ENCODE measurements at places on chromosomes 1 and 21.

- DNase-seq = no peak
Measured at GRCh38 chr1:166237675-166238074, 70.9 kb upstream of the FAM78B start.

DNA sequence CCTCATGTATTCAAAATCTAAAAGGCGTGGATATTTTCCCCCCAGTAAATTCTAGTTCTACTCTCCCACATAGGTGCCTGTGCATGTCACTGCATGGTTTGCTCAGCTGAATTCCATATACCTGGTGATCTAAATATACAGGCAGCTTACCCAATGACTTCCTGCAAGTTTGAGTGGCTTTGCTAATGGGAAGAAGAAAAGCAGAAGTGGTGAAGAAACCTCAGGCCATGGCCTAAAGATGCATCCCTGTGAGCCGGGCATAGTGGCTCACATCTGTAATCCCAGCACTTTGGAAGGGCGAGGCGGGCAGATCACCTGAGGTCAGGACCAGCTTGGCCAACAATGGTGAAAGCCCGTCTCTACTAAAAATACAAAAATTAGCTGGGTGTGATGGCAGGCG lies 11.5 kb downstream of the SLC44A3 start:
- DNase-seq = no peak

DNA sequence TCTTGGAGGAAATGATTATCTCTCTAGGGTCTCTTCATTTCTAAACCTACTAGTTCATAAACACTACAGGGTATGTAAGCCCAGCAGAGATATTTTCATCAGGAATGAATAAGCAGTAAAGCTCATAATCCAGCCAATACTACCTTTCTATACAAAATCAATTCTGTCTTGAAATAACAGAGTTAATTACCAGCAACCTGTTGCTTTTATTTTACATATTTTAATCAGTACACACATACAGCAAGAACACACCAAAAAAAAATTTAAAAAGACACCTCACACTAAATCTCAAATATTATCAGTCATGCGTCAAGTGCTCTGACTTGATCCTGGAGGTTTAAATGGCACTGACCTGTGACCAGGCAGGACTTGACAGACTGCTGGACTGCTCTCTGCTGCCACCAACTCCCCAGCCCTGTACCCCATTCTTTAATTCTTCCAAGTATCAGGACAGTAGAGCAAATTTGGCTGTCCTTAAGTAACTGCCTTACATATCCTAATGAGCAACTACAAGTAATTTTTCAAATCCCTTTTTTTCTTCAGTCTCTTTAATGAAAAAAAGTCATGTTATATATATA lies 98.5 kb downstream of the CDC42BPA start:
- no peak for DNase-seq

- no peak for DNase-seq
Measured at GRCh38 chr1:102546251-102546650, 549.5 kb upstream of the OLFM3 start.

DNA sequence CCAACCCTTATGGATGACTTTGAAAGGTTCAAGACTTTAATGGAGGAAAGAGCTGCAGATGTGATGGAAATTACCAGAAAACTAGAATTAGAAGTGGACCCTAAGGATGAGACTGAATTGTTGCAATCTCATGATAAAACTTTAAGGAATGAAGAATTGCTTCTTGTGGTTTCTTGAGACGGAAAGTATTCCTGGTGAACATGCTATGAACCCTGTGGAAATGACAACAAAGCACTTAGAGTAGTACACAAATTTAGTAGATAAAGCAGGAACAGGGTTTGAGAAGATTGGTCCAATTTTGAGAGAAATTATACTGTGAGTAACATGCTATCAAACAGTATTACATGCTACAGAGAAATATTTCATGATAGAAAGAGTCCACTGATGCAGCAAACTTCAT lies 215.4 kb downstream of the OMA1 start:
- no peak for DNase-seq

- no peak for DNase-seq
Measured at GRCh38 chr1:61104220-61104671, 21.9 kb downstream of the NFIA start.

- no peak for DNase-seq
Measured at GRCh38 chr1:79595931-79596330, 589.4 kb upstream of the ADGRL4 start.

GRCh38 chr1:184350573-184350972 lies 36.3 kb upstream of the C1orf21 start:
- DNase-seq = no peak

- DNase-seq = no peak
Measured at GRCh38 chr1:113551728-113552127, 161.4 kb downstream of the MAGI3 start.

DNA sequence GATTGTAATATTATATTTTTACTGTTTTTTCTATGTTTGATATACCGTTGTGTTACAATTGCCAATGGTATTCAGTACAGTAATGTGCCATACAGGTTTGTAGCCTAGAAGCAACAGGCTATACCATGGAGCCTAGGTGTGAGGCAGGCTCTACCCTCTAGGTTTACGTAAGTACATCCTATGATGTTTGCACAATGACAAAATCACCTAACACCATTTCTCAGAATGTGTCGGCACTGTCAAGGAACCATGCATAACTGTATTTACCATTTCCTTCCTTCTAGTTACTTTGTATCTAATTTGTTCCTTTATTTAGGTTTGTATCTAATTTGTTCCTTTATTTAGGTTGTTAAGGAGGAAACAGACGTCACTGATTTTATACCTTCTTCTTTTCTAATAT lies 9.9 kb downstream of the NPHP4 start:
- no peak for DNase-seq

- DNase-seq = no peak
Measured at GRCh38 chr1:156356262-156356874, 12.6 kb upstream of the RHBG start.

DNA sequence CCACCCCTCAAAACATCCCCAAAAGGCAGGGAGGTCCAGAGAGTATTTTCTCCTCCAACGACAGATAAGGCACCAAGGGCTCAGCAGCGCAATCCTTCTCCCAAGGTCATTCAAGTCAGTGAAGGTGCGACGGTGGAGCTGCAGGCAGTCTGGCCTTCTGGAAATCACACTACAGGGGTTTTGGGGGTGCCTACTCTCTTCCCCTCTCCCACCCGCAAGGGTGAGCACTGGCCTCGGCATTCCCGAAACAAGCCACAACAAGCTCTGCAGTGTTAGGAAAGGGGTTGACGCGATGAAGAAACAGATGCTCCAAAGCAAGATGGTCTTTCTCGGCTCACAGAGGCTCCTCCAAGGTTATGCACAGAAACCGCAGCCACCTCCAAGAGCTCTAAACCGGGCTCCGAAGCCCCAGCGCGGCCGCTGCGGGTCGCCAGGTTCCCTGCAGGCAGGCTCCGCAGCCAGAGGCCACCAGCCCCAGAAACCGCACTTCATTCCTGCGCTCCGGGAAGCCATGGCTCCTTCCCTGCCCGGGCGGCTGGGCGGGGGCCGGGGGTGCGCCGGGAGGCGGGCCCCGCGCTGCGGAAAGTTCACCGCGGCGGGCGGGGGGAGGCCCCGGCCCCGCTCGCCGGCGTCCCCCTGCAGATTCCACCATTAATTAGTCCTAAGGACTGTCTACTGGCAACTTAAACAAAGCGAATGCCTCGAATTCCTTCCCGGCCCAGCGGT lies 1.1 kb downstream of the LUZP1 start:
- DNase-seq = peak; percentile 19

- no peak for DNase-seq
Measured at GRCh38 chr1:54027848-54028247, 9.9 kb upstream of the LDLRAD1 start.

All from T-cell (primary cell).